ENCODE measurements at places on chromosomes 1 and 21. TPM values are rescaled to one million over a fixed set of nuclear protein-coding genes. Genes with fewer than 3 reads are reported as not detected.

Gene KRTAP19-3
- total RNA-seq = not detected

Gene OPRD1
- total RNA-seq = not detected

Gene SEMA4A
- 0.47 TPM for total RNA-seq

Gene PRRC2C
- total RNA-seq = 30.3 TPM

Gene SRSF11
- 68.4 TPM for total RNA-seq

Gene VCAM1
- total RNA-seq = 5.4 TPM

Gene TSTD1
- total RNA-seq = 37.9 TPM

Gene GFI1
- 0.34 TPM for total RNA-seq

Gene RNF223
- total RNA-seq = not detected

Gene S100A7A
- not detected for total RNA-seq

Gene KIFAP3
- 15.8 TPM for total RNA-seq

Gene C1orf115
- 3.6 TPM for total RNA-seq

Gene KCNH1
- not detected for total RNA-seq

Gene IGSF5
- total RNA-seq = not detected

Gene FTCD
- total RNA-seq = 1.4 TPM

Gene B3GALT2
- 9.6 TPM for total RNA-seq

Gene AK4
- total RNA-seq = 16.2 TPM
